ENCODE measurements at places on chromosomes 2 and 18.

GRCh38 chr2:202592566-202592965 lies 42.2 kb upstream of the FAM117B start:
- DNase-seq: no peak

- DNase-seq: no peak
These were observed 82.2 kb upstream of the LGALSL start for GRCh38 chr2:64371727-64372126.

DNA sequence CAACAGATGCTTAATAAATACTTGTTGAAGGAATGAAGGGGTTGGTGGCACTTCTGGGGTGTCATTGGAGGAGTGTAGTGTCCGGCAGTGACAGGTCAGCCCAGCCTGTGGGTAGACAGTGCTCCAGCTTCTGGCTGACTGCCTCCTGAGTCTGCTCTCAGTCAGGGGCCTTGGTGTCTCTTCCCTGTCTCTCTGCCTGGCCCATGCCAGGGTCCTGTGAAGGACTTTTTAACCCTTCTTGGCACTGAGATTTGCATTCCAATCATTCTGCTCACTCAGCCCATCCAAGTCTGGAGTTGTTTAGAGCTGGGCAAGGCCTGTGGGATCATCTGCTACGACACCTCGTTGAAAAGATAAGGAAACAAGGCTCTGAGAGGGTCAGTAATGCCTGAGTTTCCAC lies 1.4 kb upstream of the KCNK3 start:
- no peak for DNase-seq

- DNase-seq: no peak
These were observed 14.6 kb downstream of the ZNF519 start for GRCh38 chr18:14117606-14118005.

GRCh38 chr2:105645938-105646773 lies 98.6 kb upstream of the NCK2 start:
- no peak for DNase-seq

GRCh38 chr2:134107402-134107801 lies 146.5 kb upstream of the MGAT5 start:
- no peak for DNase-seq

DNA sequence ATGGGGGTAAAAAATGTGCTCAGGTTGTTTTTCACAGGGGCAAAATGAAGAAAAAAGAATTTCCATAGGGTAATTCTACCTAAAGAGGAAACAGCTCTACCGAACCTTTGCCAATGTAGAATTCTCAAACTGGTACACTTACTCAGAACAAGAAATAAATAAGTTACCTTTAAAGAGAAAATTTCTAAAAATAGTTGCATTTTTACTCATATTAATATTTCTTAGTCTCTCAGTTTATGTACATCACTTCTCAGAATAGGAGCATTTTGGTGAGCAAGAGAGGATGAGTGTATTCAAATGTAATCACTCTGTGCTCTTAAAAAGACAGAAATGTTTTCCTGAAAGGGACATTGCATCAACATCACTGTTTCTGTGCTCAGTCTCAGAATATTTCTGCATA lies 574.7 kb upstream of the SLC8A1 start:
- no peak for DNase-seq

DNA sequence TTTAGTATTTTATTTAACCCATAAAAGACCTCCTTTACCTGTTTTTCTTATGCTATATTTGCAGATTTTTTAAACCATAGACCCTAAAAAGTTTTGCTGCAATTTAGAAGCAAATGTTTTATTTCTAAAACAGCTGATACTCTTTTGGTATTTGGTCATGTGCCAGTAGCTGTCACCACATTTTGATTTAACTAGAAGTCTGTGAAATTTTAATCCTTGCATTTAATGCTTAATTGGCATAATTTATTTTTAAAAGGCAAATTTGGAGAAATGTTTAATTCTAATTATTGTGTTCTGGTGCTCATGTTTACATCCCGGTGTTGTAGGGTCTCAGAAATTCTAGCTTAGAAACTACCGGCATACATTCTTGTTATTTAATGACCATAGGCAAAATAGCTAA lies 111.8 kb downstream of the TTC27 start:
- no peak for DNase-seq

DNA sequence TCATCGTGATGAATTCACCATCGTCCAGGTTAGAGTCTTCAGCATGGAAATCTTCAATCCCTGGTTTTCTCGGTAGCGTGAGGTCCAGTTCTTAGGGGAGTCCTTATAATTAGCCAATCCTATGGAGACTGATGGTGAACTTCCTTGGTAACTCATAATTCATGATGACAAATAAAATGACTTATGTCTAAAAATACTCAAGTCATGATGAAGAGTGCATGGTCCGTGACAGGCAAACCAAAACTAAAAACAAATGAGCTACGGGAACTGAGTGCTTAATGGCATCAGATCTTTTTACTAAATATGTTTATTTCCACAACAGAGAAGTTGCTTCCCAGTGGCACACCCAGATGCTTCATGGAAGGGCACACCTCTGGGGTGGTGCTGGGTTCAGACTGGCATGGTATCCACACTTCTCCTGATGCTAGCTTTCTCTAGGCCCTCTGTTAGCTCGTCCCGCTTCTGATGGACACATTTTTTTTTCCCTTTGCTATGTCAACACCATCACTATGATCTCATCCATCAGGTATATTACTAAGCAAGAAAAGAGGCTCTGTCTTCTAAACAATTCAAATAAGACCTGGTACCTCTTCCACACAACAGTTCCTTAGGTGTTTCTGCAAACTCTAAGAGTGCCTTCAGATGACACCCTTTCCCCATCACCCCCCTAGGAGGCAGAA lies 92.8 kb upstream of the NEDD4L start:
- no peak for DNase-seq

DNA sequence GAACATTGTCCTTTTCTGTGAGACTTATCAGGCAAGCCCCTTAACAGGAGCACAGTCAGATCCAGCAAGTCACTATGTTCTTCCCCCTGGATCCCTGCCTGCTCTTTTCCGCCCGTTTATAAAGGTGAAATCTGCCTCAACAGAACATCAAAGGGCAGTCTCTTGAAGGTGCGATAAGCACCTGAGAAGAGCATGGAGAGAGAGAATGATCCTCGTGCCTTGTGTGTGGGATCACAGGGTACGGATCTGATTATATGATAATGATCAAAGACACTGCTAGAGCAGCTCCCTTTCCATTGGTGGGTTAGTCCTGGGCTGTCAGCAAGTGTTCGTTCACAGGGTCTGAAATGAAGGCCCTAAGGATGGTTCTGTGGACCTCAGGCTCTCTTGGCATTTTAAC lies 106.4 kb downstream of the ZAP70 start:
- DNase-seq: no peak

DNA sequence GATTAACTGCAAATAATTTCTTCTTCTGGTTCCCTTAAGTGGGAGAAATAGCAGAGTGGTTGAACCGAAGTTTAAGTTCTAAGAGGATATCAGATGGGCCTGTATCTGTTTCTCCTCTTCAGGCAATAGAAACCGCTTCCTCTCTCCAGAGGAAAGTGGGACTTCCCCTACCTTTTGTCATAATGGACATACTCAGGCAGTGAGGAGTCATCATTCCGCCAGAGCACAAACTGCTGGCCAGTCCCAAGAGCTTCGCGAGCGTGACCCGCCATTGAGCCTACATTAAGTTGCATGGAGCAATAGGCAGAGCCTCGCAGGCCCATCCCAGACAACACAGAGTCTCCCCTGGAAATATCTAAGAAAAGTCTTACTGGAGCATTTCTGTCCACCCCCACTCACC lies 158.9 kb downstream of the LDLRAD4 start:
- DNase-seq: no peak

GRCh38 chr18:45518311-45519155 lies 96.7 kb upstream of the SLC14A2 start:
- DNase-seq: no peak

DNA sequence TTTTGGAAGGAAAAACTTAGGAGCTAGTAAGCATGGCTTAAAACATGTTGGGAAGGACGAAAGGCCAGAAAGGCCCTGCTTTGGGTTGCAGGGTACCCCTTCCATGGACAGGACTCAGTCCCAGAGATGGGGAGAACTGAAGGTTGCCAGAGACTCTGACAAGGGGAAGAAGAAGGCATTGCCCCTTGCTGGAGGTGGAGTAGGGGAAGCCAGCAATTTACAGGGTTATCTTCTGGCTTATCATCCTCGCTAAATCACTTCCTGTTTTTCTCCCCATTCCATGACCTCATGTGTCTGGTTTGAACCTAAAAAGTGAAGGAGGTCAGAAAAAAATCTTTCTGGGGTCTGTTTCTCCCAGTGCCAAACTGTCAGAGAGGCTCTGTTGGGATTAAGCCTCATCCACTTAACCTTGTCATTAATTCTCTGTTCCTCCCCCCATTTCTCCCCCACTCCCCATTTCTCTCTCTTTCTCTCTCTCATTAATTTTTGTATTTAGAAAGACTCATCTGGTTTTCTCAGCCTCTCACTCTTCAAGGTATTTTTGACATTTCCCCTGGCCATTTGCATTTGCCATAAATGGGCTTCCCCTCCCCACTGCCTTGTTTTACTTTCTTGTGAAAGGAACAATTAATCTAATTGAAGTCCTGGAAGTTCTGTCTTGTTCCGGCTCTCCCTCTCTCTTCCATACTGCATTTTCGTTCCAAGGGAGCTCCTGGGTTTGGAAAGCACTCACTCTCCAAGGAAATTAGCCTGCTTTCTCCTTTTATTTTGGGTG lies 17.4 kb downstream of the NRP2 start:
- DNase-seq: no peak

- no peak for DNase-seq
These were observed 244.9 kb downstream of the LOXHD1 start for GRCh38 chr18:46411867-46412690.
